Occipital lobe (tissue), 3 donors: ENCODE measurements at places on chromosomes 2 and 18.
A peak's percentile ranks its signal among the peaks of the same experiment; 100 is the strongest.

DNA sequence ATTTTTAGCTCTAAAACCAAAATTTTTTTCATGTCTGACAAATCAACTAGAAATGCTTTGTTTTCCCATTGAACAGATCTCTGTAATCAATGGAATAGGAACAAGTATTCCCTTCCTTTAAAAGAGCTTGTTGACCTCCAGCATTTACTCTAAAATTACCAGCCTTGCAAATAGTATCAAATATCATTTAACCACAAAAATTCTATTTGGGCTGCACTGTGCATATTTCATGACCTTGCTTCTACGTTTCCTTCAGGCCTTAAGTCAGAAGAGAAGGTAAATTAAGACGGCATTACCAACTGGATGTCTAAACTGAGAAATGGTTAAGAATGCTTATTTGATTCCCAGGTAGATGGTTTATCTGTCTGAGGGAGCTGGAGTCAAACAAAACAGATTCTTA is 33.3 kb upstream of the NRXN1 start:
- DNase-seq = no peak

DNA sequence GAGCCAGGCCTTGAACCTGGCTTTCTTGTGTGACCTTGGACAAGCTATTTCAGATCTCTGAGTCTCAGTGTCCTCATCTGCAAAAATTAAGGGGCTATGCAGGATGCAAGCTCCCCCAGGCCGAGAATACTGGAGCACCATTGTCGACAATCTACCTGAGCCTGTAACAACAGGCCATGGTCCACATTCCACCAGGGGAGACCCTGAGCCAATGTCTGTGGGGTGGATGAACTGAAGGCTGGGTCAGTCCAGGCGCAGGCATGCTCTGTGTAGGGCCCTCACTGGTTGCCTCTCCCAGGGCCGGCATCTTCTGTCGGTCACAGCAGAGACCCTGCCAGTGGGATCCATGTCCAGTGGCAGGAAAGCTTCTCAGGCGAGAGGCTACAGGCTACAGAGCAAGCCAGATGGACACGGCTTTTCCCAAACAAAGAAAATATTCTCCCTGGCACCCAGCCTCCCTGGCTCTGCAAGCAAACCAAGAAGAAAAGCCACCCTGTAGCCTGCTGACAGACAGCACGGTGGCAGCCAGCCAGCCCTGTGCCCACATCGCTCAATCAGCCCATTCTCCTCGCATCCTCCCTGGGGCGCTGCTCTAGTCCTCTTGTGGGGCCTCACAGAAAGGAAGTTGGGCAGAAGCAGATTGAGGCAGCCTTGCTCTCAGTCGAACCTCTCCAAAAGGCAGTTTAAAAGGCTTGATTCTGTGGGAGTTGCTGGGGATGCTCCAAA is 48.7 kb upstream of the FZD7 start:
- peak; percentile 78 for DNase-seq

DNA sequence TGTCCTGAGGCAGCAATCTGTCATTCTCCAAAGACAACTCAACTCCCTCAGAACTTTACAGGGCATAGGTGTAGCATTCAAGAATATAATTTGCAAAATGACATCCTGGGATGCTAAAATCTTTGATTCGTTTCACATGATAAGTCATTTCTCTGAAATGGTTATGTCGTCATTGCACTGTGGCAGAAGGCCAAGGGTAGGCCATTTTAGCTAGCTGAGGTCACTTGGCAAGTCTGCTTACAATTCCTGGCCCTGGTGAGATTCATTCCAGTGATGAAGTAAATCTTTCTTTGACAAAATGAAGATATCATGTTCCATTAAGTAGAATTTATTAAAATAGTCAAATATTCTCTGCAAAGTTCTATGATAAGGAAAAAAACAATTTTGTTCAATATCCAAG is 1410.3 kb upstream of the LRRTM1 start:
- no peak for DNase-seq

DNA sequence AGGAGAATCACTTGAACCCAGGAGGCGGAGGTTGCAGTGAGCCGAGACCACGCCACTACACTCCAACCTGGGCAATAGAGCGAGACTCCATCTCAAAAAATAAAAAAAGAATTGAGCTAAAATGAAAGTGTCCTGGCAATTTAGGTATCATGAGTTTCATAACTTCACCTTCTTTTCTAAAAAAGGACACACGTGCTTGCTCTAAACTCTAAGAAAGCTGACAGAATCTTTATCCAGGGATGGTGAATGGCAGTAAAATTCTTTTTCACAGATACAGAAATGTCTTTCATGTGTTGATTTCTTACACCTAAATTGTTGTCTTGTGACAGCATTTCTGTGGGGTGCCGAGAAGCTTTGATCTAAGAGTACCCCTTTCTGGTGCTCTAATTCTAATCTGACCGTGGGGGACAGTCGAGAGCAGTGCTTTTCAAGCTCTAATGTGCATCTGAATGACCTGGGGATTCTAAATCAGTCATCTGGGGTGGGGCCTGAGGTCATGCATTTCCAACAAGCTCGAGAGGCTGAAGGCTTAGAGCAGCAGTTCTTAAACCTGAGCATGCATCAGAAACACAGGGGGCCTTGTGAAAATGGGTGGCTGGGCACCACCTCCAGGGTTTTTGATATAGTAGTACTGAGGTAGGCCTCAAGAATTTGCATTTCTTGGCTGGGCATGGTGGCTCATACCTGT is 42.1 kb upstream of the REL start:
- DNase-seq = no peak

GRCh38 chr2:214649440-214650205 is 159.9 kb downstream of the BARD1 start:
- no peak for DNase-seq

DNA sequence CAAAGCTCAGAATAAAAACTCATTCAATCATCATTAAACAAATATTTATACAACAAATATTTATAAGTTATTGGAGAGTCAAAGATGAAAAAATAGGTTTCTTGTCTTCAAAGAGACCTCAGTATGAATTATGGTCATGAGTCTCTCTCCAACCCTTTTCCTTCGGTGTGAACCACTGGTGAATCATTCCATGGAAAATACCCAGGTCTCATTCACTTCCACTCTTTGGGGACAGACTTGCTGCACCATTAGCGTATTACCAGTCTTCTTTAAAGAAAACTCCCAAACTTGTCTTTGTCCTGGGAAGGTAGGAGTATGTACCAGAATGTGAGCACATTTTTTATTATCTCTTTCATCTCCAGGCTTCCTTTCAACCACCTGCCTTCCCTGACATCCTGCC is 257.4 kb upstream of the RBMS1 start:
- DNase-seq = no peak

DNA sequence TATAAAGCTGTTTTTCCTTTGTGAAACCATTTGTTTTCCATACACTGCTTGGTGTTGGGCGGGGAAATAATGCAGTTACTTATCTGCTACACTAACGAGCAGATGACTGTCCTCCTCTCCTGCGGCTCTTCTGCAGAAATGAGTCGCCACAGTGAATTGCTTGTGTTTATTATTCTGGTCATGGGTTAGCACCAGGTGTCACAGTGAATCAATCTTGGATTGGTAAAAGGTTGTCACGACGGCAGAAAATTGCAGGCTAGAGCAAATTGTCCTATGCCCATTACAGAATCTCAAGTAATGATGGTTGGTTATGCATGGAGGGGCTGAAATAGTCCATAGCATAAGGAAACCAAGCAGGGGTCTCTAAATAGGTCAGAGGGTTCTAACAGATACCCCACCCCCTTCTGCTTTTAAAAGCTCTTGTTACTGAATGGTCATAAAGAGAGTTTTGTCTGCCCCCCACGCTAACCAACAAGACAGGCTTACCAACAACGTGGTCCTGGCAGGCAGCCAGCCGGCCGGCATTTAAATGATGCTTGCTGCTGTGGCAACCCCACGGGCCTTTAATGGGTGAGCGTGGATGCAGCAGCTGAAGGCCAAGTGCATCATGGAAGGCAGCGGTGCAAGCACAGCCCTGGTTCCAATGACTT is 29.5 kb downstream of the RAB31 start:
- peak; percentile 9 for DNase-seq

GRCh38 chr2:45928946-45929345 is 277.5 kb downstream of the PRKCE start:
- DNase-seq = peak; percentile 78

DNA sequence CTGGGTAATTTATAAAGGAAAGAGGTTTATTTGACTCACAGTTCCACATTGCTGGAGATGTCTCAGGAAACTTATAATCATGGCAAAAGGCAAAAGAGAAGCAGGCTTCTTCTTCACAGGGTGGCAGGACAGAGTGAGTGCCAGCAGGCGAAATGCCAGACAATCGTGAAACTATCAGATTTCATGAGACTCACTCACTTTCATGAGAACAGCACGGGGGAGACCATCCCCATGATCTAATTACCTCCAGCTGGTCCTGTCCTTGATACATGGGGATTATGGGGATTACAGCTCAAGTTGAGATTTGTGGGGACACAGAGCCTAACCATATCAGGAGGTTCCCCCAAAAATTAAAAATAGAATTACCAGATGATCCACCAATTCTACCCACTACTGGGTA is 675.5 kb upstream of the SLC8A1 start:
- DNase-seq = no peak

DNA sequence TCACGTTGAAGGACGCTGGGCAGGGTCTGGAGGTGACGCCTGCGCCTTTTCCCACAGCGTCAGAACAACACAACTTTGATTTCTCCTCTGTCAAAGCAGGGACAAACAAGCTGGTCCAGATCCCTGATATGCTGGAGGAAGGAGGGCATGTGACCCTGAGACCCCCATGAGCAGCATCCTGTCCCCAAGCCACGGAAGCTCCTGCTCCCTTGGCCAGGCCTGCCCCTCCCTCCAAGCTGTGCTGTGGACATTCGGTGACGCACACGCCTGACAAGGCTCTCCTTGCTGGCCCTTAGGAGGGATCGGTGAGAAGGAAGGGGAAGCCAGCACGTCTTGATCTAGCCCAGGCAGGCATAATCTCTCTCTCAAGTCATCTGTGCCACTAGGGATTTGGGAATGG is 11.3 kb downstream of the MLPH start:
- DNase-seq = no peak

DNA sequence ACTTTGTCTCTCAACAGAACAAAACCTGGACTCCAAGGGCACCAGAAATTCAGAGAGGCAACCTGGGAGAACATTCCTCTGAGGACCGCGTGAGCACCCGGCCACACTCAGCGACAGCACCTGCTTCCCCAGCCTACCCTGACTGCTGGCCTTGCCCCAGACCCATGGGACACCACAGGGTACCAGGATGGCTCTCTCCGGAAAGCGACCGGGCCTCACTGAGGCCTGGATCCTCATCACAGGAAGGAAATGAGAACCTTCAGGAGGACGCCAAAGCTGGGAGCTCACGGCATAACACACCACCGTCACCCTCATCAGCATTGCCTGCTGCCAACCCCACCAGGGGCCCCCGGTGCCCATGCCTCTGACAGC is 38.9 kb downstream of the HS6ST1 start:
- no peak for DNase-seq

DNA sequence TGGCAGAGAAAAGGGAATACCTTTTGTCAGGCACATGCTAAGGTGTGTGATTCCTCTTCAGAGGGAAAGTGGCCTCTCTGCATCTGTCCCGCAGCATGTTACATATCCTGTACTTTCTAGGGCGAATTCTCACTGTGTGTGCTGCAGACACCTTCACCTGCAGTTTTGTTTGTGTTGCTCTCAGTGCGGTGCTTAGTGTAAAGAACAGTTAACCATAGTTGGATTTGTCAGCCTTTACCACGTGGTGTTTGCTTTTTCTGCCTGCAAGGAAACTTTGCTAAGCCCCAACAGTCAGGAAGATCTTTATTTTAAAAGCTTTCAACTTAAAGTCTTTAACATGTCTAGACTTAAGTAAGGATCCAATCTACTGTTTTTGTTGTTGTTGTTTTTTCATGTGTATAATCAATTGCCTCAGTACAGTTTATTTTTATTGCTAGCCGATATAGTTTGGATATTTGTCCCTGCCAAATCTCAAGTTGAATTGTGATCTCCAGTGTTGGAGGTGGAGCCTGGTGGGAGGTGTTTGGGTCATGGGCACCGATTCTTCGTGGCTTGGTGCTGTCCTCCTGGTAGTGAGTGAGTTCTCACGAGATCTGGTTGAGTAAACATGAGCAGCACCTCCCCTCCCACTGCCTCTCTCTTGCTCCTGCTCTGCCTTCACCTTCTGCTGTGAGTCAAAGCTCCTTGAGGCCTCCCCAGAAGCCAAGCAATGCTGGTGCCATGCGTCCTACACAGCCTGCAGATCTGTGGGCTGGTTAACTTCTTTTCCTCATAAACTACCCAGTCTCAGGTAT is 90.6 kb downstream of the SNTG2 start:
- DNase-seq = no peak

DNA sequence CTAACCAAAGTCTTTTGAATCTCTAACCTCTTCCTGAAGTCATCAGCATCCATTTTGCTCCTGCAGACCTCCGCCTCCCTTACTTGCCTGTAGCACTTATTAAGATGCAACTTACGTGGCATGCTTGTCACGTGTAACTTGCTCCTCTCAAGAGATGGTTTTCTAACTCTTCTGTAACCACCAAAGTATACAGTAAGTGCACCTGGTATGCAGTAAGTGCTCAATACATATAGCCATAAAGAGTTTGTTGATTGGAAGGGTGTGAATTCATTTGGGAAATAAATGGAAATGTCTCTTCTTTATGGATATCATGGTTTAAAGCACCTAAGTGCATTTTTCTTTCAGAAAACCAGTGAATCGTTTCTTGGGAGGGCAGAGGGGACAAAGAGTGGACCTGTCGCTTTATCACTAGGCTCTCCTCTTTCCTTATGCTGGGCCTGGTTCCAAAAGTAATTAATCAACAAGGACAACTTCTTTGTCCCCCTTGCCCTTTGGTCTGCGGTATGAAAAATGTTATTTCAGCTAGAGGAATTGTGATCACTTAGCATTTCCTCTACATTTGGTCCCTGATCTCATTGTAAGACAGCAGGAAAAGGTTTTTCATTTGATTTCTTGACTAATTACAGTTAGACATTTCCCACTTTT is 370.0 kb upstream of the SPRED2 start:
- DNase-seq = no peak

DNA sequence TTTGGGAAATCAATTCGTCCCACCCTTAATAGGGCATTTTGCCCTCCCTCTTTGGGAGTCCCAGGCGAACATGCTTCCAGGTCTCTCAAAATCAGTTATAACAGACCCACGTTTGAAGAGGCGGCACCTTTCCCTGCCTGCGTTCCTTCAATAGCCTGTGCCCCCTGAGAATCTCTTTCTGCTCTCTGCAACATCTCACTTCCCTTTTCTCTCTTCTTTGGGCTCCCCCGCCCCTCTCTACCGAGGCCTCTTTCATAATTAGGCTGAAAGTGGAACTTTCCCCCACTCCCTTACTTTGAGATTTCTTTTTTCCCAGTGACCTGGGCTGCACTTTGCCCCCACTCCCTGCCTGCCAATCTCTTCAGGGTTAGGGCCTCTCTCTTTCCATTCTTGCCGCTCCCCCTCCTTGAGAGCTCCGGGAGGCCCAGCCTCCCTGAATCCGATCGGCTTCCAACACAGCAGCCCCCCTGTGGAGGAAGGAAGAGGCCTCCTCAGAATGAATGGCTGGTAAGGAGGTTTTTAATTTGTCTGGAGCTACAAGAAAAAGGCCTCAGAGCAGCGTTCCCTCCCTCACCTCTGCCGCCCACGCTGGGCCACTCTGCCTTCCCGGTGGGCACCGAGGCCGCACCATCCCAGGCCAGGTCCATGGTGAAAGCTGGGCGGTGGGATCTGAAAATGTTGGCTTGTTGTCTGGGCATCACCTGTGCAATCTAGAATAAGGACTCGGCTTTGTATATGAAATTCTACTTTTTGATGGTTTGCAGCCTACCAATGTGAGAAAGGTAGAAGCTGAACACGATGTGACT is 162.6 kb upstream of the SIX3 start:
- DNase-seq = no peak
